ENCODE measurements at places on chromosomes 5 and 9.

DNA sequence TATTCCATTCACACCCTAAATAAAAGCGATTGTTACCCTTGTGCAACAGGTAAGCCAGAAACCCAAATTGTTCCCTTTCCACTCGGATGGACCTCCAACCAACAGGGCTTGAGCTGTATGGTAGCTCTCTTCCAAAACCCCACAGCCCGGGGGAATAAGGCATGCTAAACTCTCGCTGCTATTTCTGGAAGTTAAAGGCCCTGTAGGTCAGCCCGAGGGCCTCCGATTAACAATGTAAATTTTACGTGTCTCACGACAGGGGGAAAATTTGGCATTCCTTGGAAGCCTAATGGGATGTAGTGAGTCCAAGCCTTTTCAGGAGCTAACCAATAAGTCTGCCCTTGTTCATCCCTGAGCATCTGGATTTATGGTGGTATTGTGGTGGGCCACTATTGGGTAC is 26.0 kb downstream of the CNOT8 start:
- no peak for DNase-seq

- no peak for DNase-seq
Observed at GRCh38 chr5:132207778-132208177, 19.9 kb downstream of the P4HA2 start.

GRCh38 chr9:129367287-129367686 is 189.2 kb upstream of the IER5L start:
- no peak for DNase-seq

DNA sequence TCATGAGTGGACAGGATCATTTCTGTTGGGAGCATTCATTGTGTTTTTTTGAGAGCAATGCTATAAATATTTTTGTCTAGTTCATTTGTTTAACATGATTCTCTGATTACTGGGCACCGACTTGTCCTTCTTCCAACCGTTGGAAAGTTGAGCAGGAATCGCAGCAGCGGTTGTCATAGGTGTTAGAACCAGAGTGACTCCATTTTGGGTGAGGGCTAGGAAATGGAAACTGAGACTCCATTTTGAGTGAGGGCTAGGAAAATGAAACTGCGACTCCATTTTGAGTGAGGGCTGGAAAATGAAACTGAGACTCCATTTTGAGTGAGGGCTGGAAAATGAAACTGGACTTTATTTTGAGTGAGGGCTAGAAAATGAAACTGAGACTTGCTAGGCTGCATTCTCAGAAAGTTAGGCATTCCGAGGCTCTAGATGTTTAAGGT is 100.6 kb downstream of the ICE1 start:
- DNase-seq, result no peak

- DNase-seq, result no peak
Observed at GRCh38 chr5:79990205-79990597, 861 bp downstream of the MTX3 start.

- no peak for DNase-seq
Observed at GRCh38 chr9:134236001-134236421, 71.6 kb upstream of the RNU6ATAC start.

- no peak for DNase-seq
Observed at GRCh38 chr9:14633906-14634565, 59.2 kb downstream of the ZDHHC21 start.

GRCh38 chr5:90182726-90183125 is 226.8 kb downstream of the CETN3 start:
- no peak for DNase-seq

GRCh38 chr9:83097633-83098032 is 34.7 kb upstream of the RASEF start:
- no peak for DNase-seq

- no peak for DNase-seq
Observed at GRCh38 chr5:155983954-155984353, 343.0 kb upstream of the SGCD start.

DNA sequence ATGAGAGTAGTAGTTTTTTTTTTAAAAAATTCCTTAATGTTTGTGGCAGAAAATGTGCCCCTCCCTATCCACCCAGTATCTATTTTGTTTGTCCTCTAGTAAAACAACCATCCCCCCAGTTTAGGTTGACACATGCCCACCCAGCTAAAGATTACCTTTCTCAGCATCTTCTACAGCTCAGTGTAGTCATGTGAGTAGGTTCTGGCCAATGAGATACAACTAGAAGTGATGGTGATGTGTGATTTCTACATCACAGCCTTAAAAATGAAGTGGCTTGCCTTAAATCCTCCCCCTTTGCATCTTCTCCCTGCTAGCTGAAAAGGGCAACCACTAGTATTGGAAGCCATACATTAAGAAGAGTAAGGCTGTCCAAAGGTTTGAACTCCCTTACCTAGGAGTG is 14.9 kb downstream of the CHD1 start:
- DNase-seq, result no peak

DNA sequence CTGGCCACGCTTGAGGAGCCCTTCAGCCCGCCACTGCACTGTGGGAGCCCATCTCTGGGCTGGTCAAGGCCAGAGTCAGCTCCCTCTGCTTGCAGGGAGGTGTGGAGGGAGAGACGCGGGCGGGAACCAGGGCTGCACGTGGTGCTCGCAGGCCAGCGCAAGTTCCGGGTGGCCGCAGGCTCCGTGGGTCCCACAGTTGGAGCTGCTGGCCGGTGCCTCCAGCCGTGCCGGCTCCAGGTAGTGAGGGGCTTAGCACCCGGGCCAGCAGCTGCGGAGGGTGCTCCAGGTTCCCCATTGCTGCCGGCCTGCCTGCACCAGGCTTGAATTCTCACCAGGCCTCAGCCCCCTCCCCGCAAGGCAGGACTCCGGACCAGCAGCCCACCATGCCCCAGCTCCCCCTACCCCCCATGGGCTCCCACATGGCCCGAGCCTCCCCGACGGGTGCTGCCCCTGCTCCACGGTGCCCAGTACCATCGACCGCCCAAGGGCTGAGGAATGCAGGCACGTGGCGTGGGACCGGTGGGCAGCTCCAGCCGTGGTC is 192.8 kb upstream of the IZUMO3 start:
- no peak for DNase-seq

- no peak for DNase-seq
Observed at GRCh38 chr9:4833781-4834560, 41.2 kb downstream of the RCL1 start.

DNA sequence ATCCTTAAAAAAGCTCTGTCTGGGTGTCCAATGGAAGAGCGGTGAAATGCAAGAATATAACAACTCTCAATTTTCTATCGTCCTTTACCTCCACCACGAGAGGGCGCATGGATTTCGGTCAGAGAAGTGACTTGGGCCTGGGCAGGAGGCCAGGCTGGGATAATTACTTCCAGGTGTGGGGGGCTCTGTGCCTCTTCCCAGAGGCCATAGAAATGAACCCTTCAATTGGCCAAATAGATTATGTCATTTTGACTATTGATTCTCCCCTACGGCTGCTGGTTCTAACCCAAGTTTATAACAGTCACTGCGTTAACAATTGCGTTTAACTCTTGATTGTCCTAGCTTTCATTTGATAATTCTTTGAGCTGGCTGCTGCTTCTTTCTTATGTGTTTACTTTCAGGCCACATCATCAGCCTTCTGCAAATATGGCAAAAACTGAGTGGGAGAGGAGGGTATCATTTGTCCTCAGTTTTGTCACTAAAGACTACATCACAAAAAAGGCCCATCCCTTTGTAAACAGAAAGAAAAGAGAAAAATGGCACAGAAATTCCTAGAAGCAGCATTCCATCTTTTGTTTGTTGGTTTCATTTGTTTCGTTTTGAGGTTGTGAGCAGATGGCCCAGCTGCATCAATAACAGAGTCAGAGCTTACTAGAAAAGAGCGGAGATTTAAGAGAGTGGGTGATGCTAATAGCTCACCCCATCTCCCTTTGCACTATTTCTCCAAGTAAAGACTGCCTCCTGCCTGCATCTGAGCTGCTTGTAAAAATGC is 45.4 kb upstream of the ZFR start:
- peak; percentile 67 for DNase-seq

- DNase-seq, result no peak
Observed at GRCh38 chr9:22855980-22856379, 409.4 kb downstream of the DMRTA1 start.

GRCh38 chr9:89353989-89354388 is 35.7 kb downstream of the SECISBP2 start:
- no peak for DNase-seq

GRCh38 chr5:154815025-154815424 is 35.4 kb downstream of the FAXDC2 start:
- DNase-seq, result no peak

- peak; percentile 55 for DNase-seq
Observed at GRCh38 chr5:177362610-177363507, 5.1 kb downstream of the RGS14 start.

DNA sequence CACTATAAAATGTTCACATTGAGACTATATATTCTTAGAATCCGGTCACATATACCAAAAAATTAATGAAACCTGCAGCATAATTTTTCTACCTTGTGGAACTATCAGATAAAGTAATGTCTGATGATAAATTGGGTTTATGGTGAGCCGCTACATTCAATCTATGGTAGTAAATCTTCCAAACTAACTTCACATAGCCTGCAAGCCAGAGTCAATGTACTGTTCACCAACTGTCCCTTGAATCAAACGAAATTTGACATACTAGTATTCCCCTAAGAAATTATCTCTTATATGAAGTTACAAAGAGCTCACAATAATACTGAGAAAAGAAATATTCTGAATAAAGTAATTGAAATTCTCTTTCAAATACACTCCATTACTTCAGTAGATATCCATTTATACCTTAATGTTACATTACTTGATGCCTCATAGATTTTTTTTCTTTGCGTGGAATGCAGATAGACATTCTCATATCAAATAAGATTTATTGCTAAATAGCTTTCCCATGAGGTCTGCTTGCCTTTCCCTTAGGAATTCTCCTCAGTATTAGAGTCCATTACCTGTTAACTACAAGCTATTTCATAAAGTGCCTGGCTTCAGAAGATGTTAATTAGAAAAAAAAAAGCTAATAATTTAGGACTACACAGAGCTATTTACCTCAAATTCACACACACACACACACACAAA is 169.5 kb downstream of the PTPRD start:
- DNase-seq, result no peak

DNA sequence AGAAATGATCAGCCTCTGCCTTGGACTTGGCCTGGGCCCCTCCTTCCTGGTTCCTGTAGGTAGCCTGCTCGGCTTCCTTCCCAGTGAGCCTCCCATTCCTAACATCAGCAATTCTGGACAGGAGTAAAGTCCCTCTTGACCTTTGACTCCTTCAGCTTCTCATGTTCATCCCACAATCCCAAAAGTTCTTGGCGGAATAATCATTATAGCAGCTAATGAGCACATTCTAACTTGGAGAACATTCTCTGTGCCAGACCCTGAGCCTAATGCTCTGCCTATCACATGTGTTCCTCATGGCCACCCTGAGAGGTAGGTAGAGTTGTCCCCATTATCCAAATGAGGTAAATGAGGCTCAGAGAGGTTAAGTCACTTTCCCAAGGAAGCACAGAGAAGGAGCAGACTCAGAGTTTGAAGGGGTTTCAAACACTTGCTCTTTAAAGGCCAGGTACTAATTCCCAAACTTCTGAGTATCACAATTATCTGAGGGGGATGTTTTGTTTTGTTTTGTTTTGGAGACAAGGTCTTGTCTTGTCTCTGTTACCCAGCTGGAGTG is 21.2 kb downstream of the SWI5 start:
- DNase-seq, result no peak

GRCh38 chr9:90741036-90741435 is 60.6 kb upstream of the SYK start:
- DNase-seq, result no peak

DNA sequence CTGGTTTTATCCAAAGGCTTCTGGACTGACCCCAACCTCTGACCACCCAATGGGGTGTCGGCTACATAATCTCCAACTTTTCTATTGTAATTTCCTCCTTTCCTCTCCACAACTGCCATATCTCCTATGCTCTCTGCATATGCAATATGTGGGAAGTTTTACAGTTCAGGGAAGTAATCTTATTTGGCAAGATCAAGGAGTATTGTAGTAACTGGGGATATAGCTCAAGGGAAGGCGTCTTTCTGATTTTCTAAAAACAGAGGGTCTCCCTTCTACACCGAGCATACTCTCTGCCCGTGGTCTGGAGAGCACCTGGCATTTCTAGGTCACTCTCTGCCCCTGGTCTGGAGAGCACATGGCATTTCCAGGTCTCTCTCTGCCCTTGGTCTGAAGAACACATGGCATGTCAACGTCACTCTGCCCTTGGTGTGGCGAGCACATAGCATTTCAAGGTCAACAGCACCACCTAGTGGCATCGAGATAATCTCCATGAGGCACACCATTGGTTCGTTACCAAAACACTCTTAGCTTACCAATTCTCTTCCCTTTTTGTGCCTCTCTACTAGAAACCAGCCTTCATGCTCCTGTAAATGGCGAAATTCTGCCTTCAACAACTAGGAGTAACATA is 616.4 kb upstream of the NUDT12 start:
- DNase-seq, result no peak

DNA sequence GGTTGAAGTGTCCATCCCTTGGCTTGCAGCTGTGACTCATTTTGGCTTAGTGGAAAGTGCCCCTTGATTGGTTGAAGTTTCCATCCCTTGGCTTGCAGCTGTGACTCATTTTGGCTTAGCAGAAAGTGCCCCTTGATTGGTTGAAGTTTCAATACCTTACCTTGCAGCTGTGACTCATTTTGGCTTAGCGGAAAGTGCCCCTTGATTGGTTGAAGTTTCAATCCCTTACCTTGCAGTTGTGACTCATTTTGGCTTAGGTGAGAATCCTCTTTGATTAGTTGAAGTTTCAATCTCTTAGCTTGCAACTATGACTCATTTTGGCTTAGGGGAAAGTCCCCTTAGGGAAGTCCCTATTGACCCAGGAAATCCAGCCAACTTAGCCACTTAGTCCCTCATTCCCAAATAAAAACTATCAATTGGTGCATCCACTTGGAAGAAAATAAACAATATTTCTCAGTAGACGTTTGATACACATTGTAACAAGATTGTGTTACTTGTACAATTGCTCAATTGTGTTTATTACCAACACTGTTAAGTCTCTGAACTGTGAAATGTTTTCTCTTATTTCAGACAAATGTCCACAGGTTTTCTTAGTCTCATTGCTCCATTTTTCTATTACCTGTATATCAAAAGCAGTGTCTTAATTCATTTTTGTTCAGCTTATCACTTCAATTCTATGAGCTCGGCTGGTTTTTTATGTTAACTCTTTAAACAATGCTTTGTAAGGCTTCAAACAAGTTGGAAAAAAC is 2308.8 kb upstream of the ACO1 start:
- DNase-seq, result no peak

GRCh38 chr9:89400403-89401116 is 82.3 kb downstream of the SECISBP2 start:
- no peak for DNase-seq

DNA sequence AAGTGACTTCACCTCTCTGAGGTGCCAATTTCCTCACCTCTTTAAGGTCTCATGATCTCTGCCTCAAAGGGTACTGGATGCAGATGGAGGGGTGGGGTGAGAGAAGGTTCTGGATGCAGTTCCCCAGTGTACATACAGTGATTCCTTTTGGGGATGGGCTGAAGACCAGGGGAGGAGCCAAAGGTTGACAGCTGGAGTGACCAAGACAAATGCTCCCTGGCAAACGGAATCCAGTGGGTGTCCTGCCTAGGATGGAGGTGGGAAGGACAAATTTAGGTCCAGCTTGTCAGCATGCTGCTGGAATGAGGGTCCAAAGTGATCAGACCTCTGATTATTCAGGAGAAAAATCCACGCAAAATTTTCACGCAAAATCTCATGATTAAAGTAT is 7.3 kb upstream of the LMX1B start:
- DNase-seq, result no peak
